ENCODE measurements at places on chromosomes 6 and 20.

GRCh38 chr6:107228754-107229153, 113.4 kb upstream of the BEND3 start:
- no peak for DNase-seq

DNA sequence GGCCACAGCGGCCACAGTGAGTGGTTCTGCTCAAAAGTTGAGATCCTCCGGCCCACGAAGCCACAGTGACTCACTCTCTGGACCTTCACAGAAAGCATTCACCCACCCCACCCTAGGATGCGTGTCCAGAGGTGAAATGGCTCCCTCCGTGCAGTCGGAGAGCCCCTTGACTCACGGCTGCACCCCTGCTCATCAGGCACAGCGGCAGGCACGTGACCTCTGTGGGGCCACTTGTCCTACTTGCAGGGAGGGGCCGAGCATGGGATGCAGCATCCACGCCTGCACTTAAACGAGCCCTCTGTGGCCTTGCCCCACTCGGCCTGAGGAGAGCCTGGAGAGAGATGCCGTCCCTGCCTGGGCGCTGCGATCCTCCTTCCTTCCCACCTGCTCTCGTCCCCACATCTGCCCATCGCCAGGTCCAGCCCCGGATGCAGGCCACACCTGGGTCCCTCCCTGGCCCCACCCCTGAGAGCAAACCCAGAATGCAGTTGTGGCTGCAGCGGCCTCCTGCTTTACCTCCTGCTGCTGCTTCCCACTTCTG, 28.7 kb downstream of the NTSR1 start:
- no peak for DNase-seq

GRCh38 chr6:14732844-14733757, 512.8 kb upstream of the JARID2 start:
- no peak for DNase-seq

- DNase-seq: no peak
These were observed 59.8 kb upstream of the FNDC1 start for GRCh38 chr6:159109391-159109790.

- DNase-seq: no peak
These were observed 309.4 kb downstream of the ZNF217 start for GRCh38 chr20:53284256-53284655.

- DNase-seq: no peak
These were observed 14.3 kb downstream of the B4GALT5 start for GRCh38 chr20:49699200-49699992.

DNA sequence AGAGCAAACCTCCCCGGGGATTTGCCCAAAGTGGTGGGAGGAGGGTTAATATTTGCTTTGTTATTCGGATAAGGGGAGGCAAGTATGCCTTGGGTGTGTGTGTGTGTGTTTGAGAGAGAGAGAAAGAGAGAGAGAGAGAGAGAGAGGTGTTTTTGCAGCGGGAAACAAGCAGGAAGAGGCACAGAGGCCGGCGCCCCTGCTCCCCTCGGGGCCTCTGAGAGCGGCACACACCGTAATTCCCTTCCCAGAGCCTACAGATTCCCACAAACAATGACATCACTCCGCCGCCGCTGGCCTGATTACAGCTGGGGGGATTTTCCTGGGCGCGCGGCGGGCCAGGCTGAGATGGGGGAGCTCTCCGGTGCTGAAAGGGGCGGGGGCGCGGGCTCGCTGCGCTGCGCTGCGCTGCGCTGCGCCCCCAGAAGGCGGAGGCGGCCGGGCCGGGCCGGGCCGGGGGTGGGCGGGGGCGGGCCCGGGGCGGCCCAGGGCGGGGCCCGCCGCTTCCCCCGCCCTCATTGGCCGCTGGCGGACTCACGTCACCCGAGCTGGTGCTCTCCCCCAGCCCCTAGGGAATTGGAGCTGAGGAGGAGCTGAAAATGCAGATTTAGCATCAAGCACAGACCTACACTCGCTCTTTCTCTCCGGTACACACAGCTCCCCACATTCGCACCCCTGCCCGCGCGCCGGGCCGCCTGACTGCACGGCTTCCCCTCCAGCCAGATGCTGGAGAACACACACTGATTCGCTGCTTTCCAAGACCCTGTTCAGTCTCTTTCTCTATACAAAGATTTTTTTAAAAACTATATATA, at the start of gene PCSK2:
Gene PCSK2 (plus strand): TSS at position 631 of the 809 bp plus-strand sequence. CDS start 266 bp downstream, outside the sequence.
- no peak for DNase-seq

GRCh38 chr20:35296101-35296554, 3.9 kb upstream of the FAM83C start:
- DNase-seq: no peak

GRCh38 chr6:28867086-28867409, 56.7 kb downstream of the TRIM27 start:
- DNase-seq: no peak

- no peak for DNase-seq
These were observed 72.8 kb upstream of the SPTLC3 start for GRCh38 chr20:12936020-12936419.

- DNase-seq: no peak
These were observed 972.7 kb downstream of the PRIM2 start for GRCh38 chr6:58290177-58290576.

GRCh38 chr6:45655745-45656476, 278.2 kb upstream of the SUPT3H start:
- DNase-seq: no peak

DNA sequence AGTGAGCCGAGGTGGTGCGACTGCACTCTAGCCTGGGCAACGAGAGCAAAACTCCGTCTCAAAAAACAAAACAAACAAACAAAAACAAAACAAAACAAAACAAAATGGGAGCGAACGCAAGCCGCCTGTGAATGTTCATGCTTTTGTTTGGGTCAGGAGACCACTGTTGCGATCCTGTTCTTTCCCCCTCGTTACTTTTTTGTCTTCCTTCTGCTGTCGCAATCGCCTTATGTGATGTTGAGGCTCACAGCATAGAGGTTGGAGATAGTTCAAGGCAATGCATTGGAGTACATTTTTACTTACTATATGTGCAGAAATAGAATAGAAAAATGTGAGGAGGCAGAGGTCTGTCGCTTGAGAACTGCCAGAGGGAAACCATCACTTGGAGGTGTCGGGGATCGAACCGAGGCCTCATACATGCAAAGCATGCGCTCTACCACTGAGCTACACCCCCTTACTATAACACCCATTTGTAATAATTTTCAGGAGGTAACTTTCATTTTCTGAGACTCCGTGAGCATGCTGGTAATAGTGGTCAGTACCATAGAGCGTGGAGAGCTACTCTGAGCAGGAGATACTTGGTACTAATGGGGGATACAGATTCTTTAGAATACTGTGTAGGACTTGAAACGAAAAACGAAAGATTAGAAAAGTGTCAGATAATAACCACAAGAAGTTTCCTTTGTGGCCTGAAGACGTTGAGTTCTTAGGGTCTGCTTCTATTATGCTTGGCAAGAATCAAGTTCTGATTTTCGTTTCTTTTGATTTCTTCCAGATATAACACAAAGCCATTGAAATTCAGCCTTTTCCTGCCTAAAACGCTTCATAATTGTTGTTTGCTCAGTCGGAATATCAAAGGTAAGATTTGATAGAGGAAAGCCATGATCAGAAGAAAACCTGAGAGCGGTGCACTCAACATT, 121.1 kb downstream of the TRIM27 start:
- no peak for DNase-seq

DNA sequence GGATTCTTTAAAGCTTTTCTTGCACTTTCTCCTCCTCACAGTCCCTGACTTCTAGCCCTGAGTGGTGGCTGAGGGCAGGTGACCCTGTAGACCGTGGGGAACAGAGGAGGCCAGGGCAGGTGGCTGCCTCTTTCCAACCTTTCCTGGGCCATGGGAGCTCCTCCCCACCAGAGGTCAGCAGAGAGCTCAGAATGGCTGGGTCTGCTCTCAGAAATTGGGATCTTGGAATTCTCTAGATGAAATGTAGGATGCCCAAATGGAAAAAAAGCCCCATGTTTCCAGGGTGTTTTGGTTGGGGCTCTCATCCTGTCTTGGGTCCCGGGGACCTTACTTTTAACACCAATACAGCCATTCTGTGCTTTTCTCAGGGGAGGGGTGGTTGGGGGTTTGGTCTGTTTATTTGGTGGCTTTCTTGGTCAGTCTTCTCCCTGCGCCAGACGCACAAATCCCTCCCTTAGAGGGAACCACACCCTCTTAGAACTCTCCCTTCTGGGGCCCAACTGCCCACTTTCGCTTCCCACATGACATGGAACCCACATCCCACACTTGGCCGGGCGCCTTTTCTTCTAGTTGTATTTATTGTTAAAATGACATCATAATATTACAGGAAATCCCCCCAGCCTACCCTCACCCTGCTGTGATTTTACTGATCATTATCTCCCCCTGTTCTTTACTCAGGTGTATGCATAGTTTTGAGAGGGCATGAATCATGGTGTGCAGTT, 17.9 kb downstream of the GNAS start:
- DNase-seq: no peak

- DNase-seq: no peak
These were observed 363.2 kb downstream of the QKI start for GRCh38 chr6:163777716-163778115.

DNA sequence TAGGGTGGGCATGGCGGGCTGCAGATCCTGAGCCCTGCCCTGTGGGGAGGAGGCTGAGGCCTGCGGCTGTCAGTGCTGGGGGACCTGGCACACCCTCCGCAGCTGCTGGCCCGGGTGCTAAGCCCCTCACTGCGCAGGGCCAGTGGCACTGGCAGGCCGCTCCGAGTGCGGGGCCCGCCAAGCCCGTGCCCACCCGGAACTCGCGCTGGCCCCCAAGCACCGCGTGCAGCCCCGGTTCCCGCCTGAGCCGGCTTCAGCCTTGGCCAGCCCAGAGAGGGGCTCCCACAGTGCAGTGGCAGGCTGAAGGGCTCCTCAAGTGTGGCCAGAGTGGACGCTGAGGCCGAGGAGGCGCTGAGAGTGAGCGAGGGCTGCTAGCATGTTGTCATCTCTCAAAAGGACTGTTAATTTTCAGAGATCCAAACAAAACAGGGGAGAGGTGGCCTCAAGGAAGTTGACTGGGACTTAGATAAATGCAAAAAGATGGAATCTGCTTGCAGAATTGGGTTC, 74.5 kb upstream of the RBM24 start:
- no peak for DNase-seq

- DNase-seq: no peak
These were observed 10.6 kb downstream of the TEAD3 start for GRCh38 chr6:35486005-35486925.

- no peak for DNase-seq
These were observed 3.7 kb upstream of the RAET1E start for GRCh38 chr6:149901444-149902140.

GRCh38 chr6:6689400-6690143, 101.1 kb downstream of the LY86 start:
- DNase-seq: no peak

DNA sequence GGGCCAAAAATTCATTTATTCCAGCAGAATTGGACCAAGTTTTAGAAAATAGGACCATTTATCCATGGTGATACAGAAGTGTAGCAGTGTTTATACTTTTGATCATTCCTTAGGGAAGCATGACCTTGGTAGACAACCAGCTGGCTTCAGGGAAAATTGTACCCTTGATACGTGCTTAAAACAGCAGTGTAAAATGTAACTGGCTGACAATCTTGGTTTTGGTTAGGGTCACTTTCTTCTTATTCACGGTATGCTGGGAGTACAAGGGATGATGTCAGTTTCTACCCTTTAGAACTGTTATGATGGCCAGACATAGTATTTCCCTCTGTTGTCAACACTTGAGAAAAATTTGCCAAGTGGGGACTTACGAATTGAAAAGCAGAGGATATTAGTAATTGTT, 157.1 kb downstream of the BCKDHB start:
- DNase-seq: no peak

GRCh38 chr20:21156266-21156665, 30.4 kb downstream of the KIZ start:
- no peak for DNase-seq

- no peak for DNase-seq
These were observed 182.5 kb downstream of the GMPR start for GRCh38 chr6:16420715-16421461.

- DNase-seq: no peak
These were observed 7.2 kb upstream of the THEMIS start for GRCh38 chr6:127907960-127908640.

- DNase-seq: no peak
These were observed 760.6 kb upstream of the CHD6 start for GRCh38 chr20:42378826-42379225.

DNA sequence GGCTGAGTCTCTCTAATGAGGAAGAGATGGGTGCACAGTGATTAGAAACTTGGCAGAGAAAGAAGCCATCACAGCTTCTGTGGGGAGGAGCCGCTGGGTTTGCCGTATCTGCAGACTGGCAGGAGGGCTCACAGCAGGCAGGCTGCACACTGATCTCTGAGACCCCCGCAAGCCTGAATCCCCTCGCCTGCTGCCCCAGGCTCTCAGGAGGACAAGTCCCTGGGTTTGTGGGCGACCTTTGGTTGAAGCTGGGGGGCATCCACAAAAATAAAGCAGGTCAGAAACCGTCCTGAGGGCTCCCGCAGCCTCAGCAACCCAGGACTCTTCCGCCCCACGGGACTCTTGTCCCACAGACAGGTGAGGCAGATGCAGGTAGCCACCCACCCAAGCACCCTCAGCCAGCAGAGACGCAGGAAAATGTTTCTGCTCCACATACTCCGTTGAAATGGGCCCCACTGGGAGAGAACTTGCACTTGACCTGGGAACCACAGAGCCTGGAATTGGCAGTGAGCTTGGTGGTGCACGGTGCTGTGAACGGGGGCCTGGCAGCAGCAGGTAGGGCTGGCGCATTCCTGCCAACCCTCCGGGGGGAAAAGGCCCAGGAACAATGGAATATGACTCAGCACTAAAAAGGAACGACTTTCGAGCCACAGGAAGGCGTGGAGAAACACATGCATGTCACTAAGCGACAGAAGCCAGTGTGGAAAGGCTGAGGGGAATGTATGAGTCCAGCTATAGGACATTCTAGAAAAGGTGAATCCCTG, 89.9 kb downstream of the YTHDF1 start:
- no peak for DNase-seq

- DNase-seq: no peak
These were observed 52.6 kb upstream of the GCM1 start for GRCh38 chr6:53201270-53201669.

- no peak for DNase-seq
These were observed 296 bp downstream of the ADNP start for GRCh38 chr20:50930976-50931305.

- DNase-seq: no peak
These were observed 5.5 kb upstream of the BAK1 start for GRCh38 chr6:33585403-33586107.

DNA sequence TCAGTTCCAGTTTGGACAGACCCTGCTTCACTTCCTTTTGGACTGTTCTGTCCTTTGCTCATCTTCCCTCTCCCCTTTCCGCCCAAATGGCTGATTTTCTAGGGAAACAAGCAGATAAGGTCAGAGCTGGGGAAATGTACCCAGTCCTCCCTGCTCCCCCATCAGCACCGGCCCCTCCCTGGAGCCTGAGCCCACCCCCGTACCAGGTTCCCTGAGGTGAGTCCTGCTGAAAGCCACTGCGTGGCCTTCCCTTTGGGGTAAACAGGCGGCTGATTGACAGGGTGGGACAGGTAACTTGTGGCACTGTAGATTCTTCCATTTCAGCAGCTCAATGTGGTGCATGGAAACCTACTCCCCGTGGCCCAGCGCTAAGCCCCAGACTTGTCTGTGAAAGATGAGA, 70.5 kb downstream of the NPEPL1 start:
- no peak for DNase-seq

DNA sequence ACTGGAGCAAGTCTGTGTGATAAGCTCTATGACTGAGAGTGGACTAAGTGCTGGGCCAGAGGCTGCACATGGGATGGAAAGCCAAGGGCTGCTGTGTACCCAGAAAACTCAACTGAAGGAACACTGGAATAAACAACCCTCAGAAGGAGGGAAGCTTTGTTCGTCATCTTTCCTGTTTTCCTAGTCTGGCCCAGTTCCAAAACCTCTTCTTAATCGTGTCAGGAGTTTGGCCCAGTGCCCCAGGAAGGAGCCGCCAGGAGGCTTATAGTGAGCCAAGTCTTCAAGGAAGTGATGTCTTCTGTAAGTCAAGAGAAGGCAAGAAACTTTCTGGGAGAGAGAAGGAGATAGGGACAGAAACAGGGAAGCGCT, 23.3 kb upstream of the TOP1 start:
- no peak for DNase-seq
